Activated T-helper 1 cell treated with anti-CD3 and anti-CD28 coated beads, Interleukin-12 subunit alpha, Interleukin-12 subunit beta, Interleukin-2, Interleukin-4 antibody, amounts not matched to agents 30 ng/mL and 10 ng/mL and 1 ng/mL, durations not matched to agents 14 hours and 24 hours and 36 hours (primary cell): ENCODE measurements at places on chromosomes 16 and 17. TPM values are rescaled to one million over a fixed set of nuclear protein-coding genes. Genes with fewer than 3 reads are reported as not detected.

Gene CLEC3A
- not detected in 2 replicates for total RNA-seq

GRCh38 chr16:57191056-57191571 lies 5.0 kb downstream of the RSPRY1 start:
- no peaks in the 10 kb centered on the region for H3K27me3 ChIP-seq
- H3K36me3 ChIP-seq = peaks cover 11% of the 10 kb centered on the region
- peaks cover 40% of the 10 kb centered on the region for H3K4me1 ChIP-seq
- H3K4me3 ChIP-seq = no peak overlapping the region
- DNase-seq = no peak

GRCh38 chr17:6910987-6911603 lies 79.6 kb upstream of the TEKT1 start:
- H3K4me3 ChIP-seq = no peak overlapping the region

GRCh38 chr17:72618001-72618509 lies 474.4 kb downstream of the SLC39A11 start:
- H3K36me3 ChIP-seq = no peaks in the 10 kb centered on the region
- DNase-seq = peak; percentile 11
- H3K27ac ChIP-seq = no peak overlapping the region
- peaks cover 12% of the 10 kb centered on the region for H3K4me1 ChIP-seq

DNA sequence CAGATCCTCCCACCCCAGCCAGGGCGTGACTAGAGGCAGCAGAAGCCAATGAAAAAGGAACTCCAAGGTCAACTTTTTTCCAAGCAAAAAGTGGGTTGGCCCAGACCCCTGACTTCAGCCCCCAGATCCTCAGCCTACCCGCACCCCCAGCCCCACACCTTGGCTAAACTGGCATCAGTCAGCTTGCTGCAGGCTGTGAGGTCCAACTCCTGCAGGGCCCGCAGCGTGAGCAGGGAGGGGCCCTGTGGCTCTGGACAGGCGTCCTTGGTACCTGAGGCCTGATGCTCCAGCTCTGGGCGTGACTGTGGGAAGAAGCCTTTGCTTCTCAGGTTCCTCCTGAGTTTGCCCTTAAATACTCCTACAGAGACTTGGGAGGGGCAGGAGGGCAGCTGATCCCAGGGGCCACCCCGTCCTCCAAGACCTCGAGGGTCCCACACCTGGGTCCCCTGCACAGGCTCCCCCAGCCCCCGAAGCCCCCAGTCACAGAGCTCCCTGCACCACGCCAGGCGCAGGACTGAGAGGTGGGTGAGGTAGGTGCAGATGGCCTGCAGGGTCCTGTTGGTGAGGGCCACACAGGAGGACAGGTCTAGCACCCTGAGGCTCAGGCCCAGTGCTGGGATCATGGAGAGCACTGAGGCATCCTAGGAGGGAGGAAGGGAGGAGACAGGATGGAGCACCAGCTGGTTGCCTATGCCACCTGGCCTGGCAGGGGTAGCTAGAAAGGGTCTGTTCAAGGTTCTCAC lies 9.4 kb downstream of the ELMO3 start:
- no peaks in the 10 kb centered on the region for H3K4me1 ChIP-seq
- H3K4me3 ChIP-seq = no peak overlapping the region
- no peaks in the 10 kb centered on the region for H3K27me3 ChIP-seq
- peaks cover 6% of the 10 kb centered on the region for H3K36me3 ChIP-seq
- no peak overlapping the region for H3K27ac ChIP-seq
- DNase-seq = no peak

Gene SLC38A8
- not detected in 2 replicates for total RNA-seq

GRCh38 chr17:39669897-39670735 lies 1.9 kb downstream of the PNMT start:
- no peak for DNase-seq
- no peak overlapping the region for H3K27ac ChIP-seq
- H3K36me3 ChIP-seq = peaks cover 4% of the 10 kb centered on the region
- H3K4me3 ChIP-seq = no peak overlapping the region

- no peak overlapping the region for H3K27ac ChIP-seq
- no peak overlapping the region for H3K4me3 ChIP-seq
- no peaks in the 10 kb centered on the region for H3K36me3 ChIP-seq
- H3K4me1 ChIP-seq = no peaks in the 10 kb centered on the region
Measured at GRCh38 chr17:67004181-67004580, 39.7 kb downstream of the CACNG4 start.

Gene SLC5A10
- total RNA-seq = not detected in 2 replicates

Gene TEKT5
- total RNA-seq = not detected in 2 replicates

Gene OR1A1
- total RNA-seq = not detected in 2 replicates
